ENCODE measurements at places on chromosomes 11 and 22.

DNA sequence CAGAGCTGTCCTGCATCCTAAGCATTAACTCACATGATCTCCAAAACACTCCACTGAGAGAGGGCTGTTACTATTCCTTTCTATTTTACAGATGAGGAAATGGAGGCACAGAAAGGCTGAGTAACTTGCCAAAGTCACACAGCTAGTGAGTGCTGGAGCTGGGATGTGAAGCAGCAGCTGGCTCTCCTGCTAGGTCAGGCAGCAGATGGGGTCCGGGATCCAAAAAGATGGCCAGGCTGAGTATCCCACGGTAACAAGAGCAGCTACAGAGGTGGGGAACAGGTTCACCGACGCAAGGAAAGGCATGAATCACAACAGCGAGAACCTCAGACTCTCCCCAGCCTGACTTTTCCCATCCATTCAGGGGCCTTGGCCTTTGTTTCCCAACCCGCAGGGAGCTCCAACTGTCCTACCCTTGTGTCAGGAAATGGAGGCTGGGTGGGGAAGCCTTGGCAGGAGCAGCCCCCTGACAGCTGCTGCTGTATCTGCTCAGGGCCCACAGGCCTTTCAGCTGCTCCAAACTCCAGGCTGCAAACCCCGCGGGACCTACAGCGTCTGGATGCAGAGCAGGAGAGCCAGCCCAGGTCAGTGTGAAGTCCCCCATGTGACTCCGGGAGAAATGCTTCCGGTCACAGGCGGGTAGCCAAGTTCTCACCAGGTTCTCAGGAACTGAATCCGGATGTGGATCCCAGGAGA lies 29.5 kb downstream of the DKK3 start:
- DNase-seq: peak; percentile 98

DNA sequence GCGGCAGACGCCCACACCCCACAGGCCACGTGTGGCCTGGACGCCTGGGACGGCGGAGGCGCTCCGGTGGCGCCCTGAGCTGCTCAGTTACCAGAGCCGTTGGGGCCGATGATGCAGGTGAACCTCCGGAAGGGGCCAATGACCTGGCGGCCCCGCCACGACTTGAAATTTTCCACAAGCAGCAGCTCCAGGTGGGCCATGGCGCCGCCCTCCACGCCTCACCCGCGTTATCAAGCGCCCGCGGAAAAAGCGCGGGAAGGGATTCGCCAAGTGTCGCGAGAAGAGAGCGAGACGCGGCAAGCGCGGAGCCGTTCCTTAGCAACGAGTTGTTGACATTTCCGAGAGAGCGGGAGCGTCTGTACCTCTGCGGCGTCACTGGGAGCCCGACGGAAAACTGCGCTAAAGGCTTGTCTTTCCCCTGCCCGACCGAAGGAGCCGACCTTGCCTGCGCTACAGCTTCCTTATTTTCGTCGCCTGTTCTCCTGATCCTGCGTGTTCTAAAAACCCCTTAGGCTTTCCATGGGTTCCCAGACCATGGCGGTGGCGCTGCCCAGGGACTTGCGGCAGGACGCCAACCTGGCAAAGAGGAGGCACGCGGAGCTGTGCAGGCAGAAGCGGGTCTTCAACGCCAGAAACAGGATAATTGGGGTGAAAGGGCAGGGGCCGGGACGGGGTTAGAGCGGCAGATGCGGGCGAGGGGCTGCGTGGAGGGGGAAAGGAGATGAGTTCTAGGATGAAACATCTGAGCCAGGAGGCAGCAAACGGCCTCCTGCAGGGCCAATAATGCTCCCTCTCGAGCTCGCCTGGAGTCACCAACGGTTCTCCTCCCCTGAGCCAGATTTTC lies at the start of the genes RIBC2 and SMC1B:
Gene RIBC2, plus strand, starts transcription at position 326 of the 844 bp plus-strand sequence. Its CDS starts 194 bp downstream, at position 520.
Gene SMC1B, minus strand, starts transcription at position 232 of the 844 bp plus-strand sequence. Its CDS starts 32 bp downstream, at position 200.
- no peak for DNase-seq

DNA sequence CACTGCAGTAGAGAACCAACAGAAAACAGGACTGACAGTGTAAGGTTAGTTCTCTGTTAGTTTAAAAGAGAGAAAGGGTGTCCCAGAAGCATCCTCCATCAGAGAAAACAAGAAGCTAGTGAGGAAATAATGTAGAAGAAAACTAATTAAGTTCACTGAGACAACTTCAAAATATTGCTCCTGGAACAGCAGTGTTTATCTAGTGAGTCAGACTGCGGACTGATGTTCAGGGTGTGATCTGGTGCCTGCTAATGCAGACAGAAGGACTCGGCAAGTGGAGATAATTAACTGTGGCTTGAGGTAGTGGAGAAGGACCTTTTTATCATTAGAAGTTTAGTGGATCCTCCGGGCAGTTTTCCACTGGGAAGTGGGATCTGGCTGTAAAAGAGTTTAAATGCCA lies 55.4 kb downstream of the CDON start:
- DNase-seq: no peak

GRCh38 chr11:44468345-44468988 lies 97.0 kb upstream of the CD82 start:
- DNase-seq: no peak

- no peak for DNase-seq
Observed at GRCh38 chr11:99585606-99586005, 564.9 kb downstream of the CNTN5 start.

GRCh38 chr22:49814164-49814686 lies 13.4 kb downstream of the BRD1 start:
- no peak for DNase-seq

- no peak for DNase-seq
Observed at GRCh38 chr11:112440518-112440917, 179.9 kb upstream of the PLET1 start.

GRCh38 chr22:47781024-47781423 lies 1018.6 kb downstream of the TBC1D22A start:
- no peak for DNase-seq

- no peak for DNase-seq
Observed at GRCh38 chr11:124179310-124179709, 3.8 kb upstream of the OR10D3 start.

DNA sequence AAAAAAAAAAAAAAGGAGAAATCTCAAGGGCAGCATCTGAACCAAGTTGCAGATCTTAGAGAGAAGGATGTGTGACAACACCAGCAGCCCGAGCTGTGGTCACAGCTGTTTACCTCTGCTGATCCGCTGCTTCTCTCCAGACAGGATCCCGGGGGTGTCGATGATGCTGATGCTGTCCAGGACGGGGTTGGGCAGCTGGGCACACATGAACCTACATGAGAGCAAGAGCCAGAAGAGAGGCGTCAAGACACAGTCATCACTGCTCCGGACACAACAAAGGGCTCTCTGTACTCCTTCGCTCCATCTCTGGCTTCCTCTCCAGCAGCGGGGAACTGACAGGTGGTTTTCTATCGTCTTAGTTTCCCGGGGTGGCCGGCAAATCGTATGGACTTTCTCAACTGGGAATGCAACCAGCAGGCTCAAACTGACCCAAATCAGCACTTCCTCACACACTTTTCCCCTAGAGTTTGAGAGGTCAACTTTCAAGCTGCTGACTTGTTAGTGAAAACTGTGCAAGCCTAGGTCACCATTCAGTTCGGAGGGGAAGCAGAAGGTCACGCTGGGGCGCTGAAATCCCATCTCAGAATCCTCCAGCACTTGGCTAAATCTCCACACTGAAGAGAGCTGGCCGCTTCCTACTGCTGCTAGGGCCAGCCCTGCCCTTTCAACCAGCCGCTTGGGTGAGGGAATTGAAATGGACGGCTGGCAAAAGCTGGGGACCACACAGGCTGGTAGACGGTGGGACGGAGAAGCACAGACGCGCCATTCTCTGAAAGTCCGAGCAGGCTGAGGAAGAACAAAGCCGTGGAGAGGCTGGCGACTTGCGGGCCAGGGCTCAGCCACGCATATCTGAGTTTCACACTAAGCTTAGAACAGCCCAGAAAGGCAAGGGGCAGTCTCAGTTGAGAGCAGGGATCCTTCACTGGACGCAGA lies 3.8 kb downstream of the EHD1 start:
- DNase-seq: peak; percentile 98

- no peak for DNase-seq
Observed at GRCh38 chr11:407651-408123, 7.1 kb downstream of the SIGIRR start.

GRCh38 chr11:70547821-70548670 lies 149.7 kb downstream of the CTTN start:
- DNase-seq: peak; percentile 51

GRCh38 chr11:120869516-120870011 lies 154.3 kb upstream of the TBCEL start:
- DNase-seq: no peak
